ENCODE measurements at places on chromosomes 16 and 17. TPM values are rescaled to one million over a fixed set of nuclear protein-coding genes. Genes with fewer than 3 reads are reported as not detected.

Gene SRCIN1
- polyA plus RNA-seq: 3.7 TPM

Gene KRTAP1-5
- not detected for polyA plus RNA-seq

Gene ITGA2B
- 4.4 TPM for polyA plus RNA-seq

Gene LGALS9
- 14.9 TPM for polyA plus RNA-seq

Gene ZNF423
- polyA plus RNA-seq: 27.8 TPM

Gene MYCBPAP
- 3.0 TPM for polyA plus RNA-seq

Gene SPN
- polyA plus RNA-seq: 2.0 TPM

Gene RUNDC3A
- polyA plus RNA-seq: 1.8 TPM

Gene AATK
- 3.9 TPM for polyA plus RNA-seq

Gene LGALS9C
- polyA plus RNA-seq: not detected

Gene PROCA1
- 10.4 TPM for polyA plus RNA-seq

Gene G6PC1
- 5.6 TPM for polyA plus RNA-seq

Gene ZNF688
- polyA plus RNA-seq: 13.6 TPM

Gene SARM1
- 16.6 TPM for polyA plus RNA-seq

Gene TEDC2
- polyA plus RNA-seq: 11.4 TPM

Gene HES7
- not detected for polyA plus RNA-seq

Gene ZMYND15
- 0.32 TPM for polyA plus RNA-seq

Gene TRAPPC2L
- polyA plus RNA-seq: 73.7 TPM

Measured in left kidney (tissue), 8 donors.